ENCODE measurements at places on chromosomes 1 and 21.
A peak's percentile ranks its signal among the peaks of the same experiment; 100 is the strongest.

DNA sequence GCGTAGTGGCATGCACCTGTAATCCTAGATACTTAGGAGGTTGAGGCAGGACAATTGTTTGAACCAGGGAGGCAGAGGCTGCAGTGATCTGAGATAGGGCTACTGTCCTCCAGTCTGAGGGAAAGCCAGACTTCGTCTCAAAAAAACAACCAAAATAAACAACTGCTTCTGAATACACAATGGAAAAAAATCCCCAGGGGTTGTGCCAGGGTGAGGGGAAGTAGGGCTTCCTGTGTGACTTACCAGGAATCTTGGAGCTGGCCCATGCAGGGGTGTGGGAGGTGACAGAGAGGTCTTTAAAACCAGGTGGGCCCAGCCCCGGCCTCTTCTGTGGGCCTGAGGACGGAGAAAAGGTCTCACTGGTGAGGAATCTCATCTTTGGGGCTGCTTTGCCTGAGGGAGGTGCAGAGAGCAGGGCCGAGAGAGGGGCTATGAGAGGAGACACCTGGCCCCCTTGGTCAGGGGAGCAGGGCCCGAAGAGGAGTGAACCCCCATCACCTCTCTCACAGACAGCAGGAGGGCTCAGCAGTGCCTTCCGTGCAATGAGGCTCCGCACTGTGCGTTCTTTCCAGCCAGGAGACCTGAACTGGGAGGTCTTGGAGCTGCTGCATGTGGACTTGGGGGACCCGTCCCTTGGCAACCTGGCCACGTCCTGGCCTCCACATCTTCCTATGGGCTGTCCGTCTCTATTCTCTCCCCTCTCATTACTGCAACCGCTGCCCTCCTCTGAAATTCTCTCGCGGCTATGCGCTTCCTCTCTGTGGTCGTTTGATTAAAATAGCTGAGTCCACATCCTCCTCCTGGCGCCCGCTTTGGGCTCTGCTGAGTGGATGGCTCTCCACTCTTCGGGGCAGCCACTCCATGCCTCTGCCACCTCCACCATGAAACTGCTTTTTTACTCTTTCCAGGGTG, 10.7 kb downstream of the PLA2G5 start:
- DNase-seq, result no peak

DNA sequence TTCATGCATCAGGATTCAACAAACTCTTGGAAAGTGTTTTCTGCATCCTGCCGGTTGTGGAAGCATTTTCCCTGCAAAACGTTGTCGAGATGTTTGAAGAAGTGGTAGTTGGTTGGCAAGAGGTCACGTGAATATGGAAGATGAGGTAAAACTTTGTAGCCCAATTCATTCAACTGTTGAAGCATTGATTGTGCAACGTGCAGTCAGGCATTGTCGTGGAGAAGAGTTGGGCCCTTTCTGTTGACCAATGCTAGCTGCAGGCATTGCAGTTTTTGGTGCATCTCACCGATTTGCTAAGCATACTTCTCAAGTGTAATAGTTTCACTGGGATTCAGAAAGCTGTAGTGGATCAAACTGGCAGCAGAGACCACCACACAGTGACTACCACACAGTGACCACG, 57.0 kb upstream of the PRDM2 start:
- no peak for DNase-seq

DNA sequence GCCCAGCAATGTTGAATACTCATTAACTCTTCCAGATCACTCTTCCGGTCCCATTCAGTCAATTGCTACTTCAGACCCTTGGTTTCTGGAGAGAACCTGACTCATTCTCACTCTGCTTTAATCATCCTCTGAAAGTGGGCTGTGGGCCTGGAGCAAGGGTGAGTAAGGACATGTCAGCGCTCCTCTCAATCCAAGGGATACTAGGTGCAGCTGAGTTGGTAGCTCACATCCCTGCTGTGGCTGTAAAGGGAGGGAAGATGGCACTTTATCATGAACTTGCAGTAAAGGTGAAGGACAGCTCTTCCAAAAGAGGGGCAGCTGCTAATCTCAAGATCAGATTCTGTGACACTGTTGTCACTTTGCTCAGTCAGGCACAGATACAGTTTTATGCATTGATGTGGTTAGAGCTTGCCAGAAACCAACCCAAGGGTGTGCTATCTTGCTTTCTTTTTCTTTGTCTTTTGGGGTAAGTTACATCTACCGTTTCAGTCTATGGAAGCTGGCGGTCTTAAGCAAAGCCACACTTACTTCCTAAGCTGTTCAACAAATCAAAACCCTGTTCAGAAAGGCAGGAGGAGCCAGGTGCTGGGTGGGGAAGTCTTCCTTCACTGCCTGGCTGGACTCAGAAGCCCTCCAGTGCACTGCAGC, 26.5 kb upstream of the NTPCR start:
- no peak for DNase-seq

DNA sequence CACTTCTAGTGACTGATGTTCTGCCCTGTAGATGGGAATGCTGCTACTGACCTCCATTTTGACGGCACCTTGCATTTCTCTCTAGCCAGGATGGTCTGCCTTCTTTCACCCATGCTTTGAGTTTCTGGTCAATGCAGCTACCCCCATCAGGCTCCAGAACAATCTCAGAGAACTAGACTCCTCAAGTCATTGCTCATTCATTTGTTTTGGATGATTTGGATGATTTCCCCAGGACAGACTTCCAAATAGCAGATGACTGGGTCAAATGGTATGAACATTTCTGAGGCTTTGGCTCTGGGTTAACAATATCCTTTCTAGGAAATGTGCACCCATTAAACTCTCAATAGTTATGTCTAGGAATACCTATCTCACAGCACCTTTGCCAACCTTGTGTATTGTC, 63.9 kb downstream of the CSMD2 start:
- peak; percentile 65 for DNase-seq

DNA sequence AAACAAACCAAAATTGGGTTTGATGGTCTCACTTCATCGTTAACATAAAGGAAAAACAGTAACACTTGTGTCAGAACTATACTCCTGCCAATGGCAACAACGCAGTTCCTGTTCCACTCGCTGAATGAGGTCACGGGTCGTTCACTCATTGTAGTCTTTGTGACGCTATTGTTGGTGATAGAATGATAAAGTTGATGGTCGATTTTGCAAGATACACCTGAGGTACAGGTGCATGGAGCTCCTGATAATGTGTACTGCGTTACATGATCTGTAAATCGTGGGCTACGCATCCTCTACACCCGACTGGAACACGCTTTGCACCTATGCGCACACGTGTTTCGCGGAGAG, 391 bp upstream of the CENPS start:
- DNase-seq, result no peak

- DNase-seq, result no peak
Observed at GRCh38 chr1:103901072-103901471, 151.4 kb downstream of the AMY1C start.

- no peak for DNase-seq
Observed at GRCh38 chr1:96374076-96374762, 347.4 kb upstream of the PTBP2 start.

GRCh38 chr1:248849637-248850036, 9.2 kb downstream of the ZNF692 start:
- DNase-seq, result no peak

DNA sequence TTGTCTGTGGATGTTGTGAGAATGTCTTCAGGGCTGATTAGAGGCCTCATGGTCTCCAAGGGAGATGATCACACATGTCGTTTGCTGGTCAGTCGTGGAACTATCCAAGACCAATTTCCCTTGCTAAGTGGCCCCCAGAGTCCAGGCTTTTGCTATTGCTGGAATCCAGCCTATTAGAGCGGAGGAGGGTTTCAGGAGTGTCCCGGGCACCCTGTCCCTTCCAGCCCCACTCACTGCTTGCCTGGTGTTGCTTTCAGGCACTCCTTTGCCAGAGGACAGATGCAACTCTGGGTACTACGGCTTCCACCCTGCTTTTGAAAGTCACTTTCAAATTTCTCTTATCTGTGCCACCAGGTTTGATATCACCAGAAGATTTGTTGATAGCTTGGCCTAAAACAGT, 149.1 kb downstream of the NOS1AP start:
- no peak for DNase-seq

Data from AG04449 (cell line).